ENCODE measurements at places on chromosomes 11 and 22. TPM values are rescaled to one million over a fixed set of nuclear protein-coding genes. Genes with fewer than 3 reads are reported as not detected.

GRCh38 chr11:75826461-75827230 is 11.6 kb downstream of the UVRAG start:
- no peaks in the 10 kb centered on the region for H3K36me3 ChIP-seq
- no peaks in the 10 kb centered on the region for H3K4me1 ChIP-seq
- no peak for DNase-seq
- H3K4me3 ChIP-seq = no peak overlapping the region
- H3K27me3 ChIP-seq = no peaks in the 10 kb centered on the region

GRCh38 chr11:64028398-64029115 is 7.2 kb upstream of the FLRT1 start:
- H3K4me1 ChIP-seq = peaks cover 30% of the 10 kb centered on the region
- DNase-seq = peak; percentile 87
- H3K27me3 ChIP-seq = peaks cover 35% of the 10 kb centered on the region
- no peak overlapping the region for H3K4me3 ChIP-seq

Gene OR51D1
- not detected for polyA plus RNA-seq

GRCh38 chr11:93819966-93820695 is 30.3 kb downstream of the VSTM5 start:
- H3K36me3 ChIP-seq = peaks cover 7% of the 10 kb centered on the region
- DNase-seq = no peak
- H3K27ac ChIP-seq = no peak overlapping the region

DNA sequence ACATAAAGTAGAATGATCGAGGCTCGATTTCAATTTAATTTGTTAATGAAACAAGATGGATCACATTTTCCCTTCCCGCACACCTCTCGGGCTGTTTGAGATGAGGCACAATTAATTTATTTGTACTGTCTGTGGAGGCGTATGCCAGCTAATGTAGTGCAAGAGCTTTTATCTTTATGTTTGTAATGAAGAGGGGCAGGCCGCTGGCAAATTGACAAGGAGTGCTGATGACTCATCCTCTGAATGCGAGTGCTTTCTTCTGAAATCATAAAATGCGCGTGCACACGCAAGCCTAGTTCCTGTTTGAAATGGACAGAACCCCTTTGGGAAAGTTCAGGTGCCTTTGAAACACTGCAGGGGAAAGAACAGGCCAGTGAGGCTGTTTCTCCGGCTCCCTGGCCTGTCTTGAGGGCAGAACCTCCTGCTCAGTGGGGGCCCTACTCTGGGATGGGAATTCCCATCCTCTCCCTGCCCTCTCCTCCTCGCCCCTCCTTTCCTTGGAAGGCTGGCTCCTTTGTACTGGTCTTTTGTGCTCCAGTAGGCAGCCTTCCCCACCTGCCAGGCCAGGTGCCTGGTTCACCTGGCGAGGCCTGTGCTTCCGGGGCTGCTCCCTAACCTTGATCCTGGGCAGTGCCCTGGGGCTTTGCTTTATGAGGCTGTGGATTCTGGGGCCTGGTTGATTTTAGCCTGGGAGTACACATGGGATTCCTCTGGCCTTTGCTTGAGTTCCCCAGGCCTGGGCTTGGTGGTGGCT is 50.3 kb downstream of the TEAD1 start:
- H3K4me1 ChIP-seq = peaks cover 19% of the 10 kb centered on the region
- H3K27ac ChIP-seq = peak overlapping the region; percentile 62
- peak; percentile 77 for DNase-seq
- no peaks in the 10 kb centered on the region for H3K36me3 ChIP-seq
- H3K27me3 ChIP-seq = no peaks in the 10 kb centered on the region

Gene MUC2
- polyA plus RNA-seq = not detected

DNA sequence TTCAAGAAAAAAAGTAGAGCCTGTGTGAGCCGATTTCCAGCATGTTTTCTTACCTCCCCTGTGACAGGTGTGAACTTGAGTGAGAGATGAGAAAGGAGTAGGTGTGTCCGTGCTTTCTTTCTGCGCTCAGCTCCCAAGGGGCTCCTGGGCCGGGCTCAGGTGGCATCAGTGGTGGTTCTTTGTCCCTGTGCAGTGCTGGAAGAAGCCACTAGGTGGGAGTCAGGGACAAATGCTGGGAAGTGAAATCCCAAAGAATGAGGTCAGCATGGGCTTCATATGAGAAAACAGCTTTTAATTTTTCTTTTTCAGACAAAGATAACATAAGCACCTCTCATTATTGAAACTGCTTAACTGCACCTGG is 57.8 kb downstream of the PPFIBP2 start:
- no peak overlapping the region for H3K4me3 ChIP-seq
- peak; percentile 88 for DNase-seq
- no peaks in the 10 kb centered on the region for H3K36me3 ChIP-seq
- no peak overlapping the region for H3K27ac ChIP-seq
- H3K4me1 ChIP-seq = peaks cover 21% of the 10 kb centered on the region

Gene SPTBN2
- polyA plus RNA-seq = 19.1 TPM

- H3K27me3 ChIP-seq = no peaks in the 10 kb centered on the region
- H3K36me3 ChIP-seq = peaks cover 13% of the 10 kb centered on the region
- no peak overlapping the region for H3K4me3 ChIP-seq
- no peak overlapping the region for H3K27ac ChIP-seq
- no peaks in the 10 kb centered on the region for H3K4me1 ChIP-seq
Measured at GRCh38 chr11:111557425-111558111, 17.0 kb downstream of the LAYN start.

Data from H1 (cell line).